ENCODE measurements at places on chromosomes 5 and 9.

GRCh38 chr5:10592601-10593000, 28.7 kb downstream of the ANKRD33B start:
- DNase-seq, result no peak

DNA sequence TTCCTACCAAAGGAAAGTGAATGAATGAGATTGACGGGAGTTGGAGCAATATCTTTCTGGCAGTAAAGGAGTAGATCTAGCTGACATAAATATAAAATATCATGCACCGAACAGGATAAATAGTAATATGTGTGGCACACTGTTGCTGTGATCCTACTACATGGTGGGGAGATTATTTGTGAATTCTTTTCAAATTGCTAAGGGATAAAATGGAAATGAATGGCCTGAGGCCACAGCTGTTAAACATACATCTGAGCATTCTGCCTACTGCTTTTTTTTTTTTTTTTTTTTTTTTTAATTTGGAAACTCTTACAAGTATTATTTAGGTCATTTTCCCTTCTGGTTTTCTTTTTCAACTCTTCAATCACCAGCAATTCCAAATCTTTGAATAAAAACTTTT, 66.8 kb downstream of the MEF2C start:
- no peak for DNase-seq

DNA sequence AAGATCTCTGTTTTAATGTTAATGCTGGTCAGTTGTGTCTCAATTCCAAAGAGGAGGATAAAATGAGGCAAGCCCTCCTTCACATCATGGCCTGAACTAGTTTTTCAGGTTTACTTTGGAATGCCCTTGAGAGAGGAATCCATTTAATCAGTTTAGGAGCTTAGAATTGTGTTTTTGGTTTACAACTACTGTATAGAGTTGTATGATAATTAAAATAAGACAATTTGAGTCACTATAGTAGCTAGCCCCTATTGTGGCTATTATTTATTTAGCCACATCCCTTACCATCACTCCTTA, 107.8 kb upstream of the PRLR start:
- DNase-seq, result no peak

DNA sequence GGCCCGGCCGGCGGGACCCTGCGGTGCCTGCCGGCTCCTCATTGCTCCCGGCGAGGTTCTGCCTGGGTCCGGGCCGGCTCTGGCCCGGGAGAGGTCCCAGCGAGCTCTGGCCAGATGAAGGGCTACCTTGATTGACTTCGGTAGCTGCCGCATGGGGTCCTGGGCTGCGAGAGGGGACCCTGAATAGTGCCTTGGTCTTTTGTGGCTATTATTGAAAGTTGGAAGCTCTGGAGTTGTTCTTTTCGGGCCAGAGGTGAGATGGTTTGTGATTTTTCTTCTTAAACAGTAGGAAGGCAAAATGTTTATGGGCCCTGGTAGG, 635 bp downstream of the NAA35 start:
- no peak for DNase-seq

- peak; percentile 6 for DNase-seq
Observed at GRCh38 chr9:89879276-89879675, 274.5 kb downstream of the GADD45G start.

- no peak for DNase-seq
Observed at GRCh38 chr9:105233873-105234272, 10.6 kb upstream of the SLC44A1 start.

DNA sequence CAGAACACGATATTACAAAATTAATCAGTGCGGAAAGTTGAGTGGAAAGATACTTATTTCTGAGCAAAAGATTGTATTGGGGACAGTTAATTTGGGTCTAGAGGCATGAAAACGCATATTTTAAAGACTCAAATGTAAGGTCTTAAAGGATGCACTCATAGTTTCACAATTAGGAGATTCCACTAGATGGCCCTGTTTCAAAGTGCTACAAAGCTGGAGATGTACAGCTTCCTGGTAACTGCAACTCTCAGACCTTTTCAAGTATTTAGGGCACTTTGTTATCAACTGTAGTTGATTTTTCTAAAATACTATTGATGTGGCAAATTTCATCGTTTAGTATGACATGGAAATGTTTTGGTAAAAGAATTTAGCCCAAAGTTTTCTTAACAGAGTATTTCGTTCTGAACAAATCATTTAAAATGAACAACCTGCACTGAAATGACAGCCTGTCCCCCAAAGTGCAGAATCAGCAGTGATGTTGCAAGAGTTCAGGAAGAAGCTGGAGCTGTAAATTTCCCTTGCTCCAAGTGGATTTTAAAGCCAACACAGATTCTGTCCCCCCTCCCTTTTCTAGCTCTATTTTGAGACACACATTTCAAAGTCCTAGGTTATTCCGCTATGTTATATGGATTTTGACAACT, 16.2 kb upstream of the NDUFB6 start:
- no peak for DNase-seq

- no peak for DNase-seq
Observed at GRCh38 chr5:125489146-125489545, 742.7 kb upstream of the ZNF608 start.

DNA sequence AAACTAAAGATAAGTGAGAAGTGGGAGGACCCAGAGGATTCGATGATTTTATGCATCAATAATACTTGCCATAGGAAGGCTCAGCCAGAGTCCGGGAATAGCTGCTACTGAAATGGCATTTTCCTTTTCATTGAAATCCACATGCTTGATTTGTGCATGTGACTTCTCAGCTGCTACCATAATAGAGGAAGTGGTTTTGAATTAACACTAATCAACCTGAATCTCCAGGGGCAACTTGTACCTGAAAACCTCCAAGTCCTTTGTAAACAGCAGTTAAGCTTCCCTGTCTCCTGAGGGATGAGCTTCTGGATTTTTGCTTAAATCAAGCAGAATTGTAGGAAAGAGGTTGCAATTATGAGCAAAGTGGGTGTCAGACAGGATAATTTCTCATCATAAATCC, 124.9 kb downstream of the PPP2R2B start:
- DNase-seq, result no peak

- no peak for DNase-seq
Observed at GRCh38 chr5:112161392-112161748, 257.7 kb downstream of the EPB41L4A start.

- DNase-seq, result no peak
Observed at GRCh38 chr5:117107859-117108258, 533.2 kb upstream of the SEMA6A start.

GRCh38 chr9:38208206-38208901, 139.3 kb upstream of the SHB start:
- DNase-seq, result no peak

- DNase-seq, result peak; percentile 38
Observed at GRCh38 chr9:108468364-108468763, 387.4 kb downstream of the ACTL7B start.

DNA sequence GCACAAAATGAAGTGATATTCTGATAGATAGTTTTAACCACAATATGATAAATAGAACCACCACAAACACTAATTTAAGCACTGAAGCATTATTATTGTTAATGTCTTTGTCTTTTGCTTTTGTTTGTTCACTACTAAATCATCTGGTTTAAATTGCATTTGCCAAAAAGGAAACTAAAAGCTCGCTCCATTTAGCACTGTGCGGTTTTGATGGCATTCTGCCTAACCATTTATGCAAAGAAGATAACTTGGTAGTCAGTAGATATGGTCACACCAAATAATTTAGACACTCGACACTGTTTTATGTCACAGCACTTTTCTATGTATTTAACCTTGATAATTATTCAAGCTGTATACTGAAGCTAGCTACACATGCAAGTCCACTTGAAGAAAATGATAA, 849.8 kb upstream of the CDH6 start:
- DNase-seq, result no peak

DNA sequence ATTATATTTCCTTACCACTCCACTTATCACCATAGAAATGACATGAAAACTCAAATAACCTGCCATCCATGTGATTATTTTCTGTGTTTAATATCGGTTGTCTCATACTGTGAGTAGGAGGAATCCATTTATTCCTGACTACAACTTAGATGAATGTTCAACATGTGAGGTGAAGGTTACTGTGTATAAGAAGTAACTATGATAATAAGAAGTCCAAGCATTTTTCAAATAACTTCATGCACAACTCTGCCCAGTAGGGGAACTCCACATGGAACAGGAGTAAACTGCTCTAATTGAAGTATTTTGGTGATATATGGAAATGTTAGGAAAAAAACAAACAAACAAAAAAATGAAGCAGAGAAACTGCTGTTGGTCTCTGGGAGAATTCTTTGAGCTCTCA, 447.5 kb upstream of the GRIN3A start:
- no peak for DNase-seq

- DNase-seq, result no peak
Observed at GRCh38 chr9:121645003-121645402, 6.4 kb upstream of the DAB2IP start.

GRCh38 chr9:27425827-27426510, 98.1 kb upstream of the IFNK start:
- DNase-seq, result no peak

- DNase-seq, result no peak
Observed at GRCh38 chr9:116163293-116164055, 9.9 kb downstream of the PAPPA start.

DNA sequence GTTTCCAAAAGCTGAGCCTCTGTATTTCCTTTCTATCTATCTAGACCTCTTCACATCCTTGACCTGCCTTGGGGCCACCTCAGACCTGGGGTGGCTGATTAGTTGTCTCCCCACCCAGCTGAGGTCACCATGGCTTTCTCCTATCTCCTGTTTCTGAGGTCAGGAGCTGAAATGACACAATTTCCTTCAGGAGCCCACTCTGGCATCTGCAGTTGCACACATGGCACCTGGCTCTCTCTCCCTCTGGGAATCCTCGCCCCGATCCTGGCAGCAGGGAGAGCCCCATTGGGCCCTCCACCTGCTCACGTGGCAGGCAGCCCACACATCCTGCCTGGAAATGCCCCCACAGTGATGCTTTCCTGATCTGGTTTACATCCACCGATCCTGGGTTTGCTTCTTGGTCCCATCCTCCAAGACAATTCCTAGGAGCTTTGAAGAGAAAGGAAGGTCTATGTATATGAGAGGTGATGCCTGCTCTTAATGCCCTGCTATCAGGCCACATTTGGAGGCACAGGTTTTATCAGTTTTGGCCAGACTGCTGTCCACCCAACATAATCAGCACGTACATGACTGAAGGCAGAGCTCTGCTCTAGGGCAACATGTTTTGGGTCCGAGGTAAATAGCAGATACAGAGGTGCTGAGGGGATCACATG, 53.7 kb downstream of the MARCHF3 start:
- DNase-seq, result no peak

GRCh38 chr9:130396581-130396980, 48.2 kb upstream of the ASS1 start:
- DNase-seq, result no peak

DNA sequence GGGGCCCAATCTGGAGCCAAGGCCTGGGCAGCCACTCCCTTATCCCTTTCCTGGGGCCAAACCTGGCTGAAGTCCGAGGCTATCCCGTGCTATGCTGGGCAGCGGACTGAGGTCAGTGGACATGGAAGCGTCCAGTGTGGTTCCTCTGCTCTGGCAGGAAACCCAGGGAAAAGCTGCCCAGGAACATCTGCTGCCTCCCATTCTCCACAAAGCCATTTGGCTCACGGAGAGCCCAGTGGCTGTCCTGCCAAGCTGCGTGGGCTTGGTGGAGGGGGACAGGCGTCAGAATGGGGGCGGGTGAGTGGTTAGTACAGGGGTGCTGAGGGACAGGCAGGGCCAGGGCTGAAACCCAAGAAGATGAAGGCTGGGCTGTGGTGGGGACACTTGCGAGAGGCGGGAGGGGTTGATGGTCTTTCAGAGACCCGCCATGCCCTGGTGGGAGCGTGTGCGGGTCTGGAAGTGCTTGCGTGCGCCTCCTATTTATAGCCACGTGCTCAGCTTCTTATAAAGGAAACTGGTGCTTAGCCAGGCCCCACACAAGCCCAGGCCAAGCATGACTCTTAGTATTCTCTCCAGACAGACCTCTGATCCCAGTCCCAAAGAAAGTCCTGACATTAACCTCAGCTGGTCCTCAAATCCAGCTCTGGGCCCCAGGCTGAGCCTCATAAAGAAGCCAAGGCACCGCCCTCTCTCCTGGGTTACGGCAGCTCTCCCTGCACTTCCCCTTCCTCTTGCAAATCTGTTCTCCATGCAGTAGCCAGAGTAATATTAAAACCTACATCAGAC, 9.4 kb upstream of the SLC6A7 start:
- no peak for DNase-seq

- no peak for DNase-seq
Observed at GRCh38 chr5:6785161-6785860, 72.1 kb downstream of the TENT4A start.

GRCh38 chr9:121827251-121827967, 176.0 kb downstream of the DAB2IP start:
- DNase-seq, result no peak

GRCh38 chr9:125393426-125393825, 131.8 kb downstream of the GAPVD1 start:
- no peak for DNase-seq

DNA sequence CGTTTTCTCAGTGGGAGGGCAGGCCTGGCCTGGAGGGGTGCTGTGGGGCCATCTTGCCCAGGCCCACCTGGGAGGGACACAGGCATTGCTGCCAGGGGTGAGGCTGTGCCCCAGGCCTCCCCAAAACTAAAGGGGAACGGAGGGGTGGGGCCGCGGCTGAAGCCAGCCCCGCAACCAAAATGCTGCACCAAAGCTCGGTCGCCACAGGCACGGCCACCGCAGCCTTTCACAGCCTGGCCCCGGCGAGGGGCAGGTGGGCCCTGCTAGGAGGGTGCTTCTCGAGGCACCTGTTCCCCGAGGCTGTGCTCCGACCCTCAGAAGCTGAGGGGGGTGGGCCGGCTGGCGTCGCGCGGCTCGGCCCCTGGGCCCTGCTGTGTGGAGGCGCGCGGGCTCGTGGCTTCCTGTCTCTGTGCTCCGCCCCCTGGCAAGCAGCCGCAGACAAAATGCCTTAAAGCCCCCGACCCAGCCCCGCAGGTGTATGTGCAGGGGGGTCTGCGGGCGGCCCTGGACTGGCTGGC, 57.6 kb downstream of the JAK2 start:
- no peak for DNase-seq

- no peak for DNase-seq
Observed at GRCh38 chr9:28120184-28120583, 546.9 kb upstream of the C9orf72 start.

GRCh38 chr5:153491856-153492255, 1.4 kb downstream of the GRIA1 start:
- no peak for DNase-seq

- DNase-seq, result no peak
Observed at GRCh38 chr5:111144352-111144930, 52.3 kb downstream of the WDR36 start.
